ENCODE measurements at places on chromosomes 6 and 20.

- no peak for DNase-seq
These were observed 42.8 kb upstream of the LOC128125822 start for GRCh38 chr6:63529498-63529897.

DNA sequence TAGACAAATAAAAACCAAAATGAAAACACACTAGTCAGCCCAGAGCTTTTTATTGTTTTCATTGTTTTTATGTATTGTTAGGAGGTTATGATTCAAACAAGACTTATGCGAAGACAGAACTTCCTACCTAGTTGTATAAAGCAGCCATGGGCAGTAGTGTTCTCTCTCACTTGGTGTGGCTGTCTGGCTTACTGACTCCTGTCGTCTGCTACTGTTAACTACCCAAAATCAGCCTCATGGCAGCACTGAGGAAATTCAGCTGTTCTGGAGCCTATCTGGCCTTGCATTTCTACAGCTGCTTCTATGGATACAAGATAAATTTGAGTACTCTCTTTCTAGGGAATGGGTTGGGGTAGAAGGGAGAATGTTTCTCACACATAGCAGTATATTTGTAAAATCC, 20.4 kb downstream of the VTA1 start:
- DNase-seq, result no peak

DNA sequence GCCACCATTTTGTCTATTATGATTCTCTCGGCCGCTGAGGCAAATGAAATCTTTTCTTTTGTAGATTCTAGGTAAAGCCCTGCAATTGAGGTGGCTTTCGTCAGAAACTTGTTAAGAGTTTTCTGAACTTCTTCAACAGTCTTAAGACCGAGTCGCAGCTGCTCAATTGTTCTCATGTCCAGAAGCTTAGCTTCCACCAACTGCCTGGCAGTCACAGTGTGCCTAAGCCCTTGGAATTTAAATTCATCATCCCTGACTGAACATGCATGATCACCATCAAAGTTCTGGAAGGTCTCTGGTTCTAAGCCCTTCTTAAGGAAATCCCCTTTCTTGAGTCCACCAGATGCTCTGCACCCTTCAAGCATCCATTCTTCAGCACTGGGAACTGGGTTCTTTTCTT, 25.7 kb downstream of the DST start:
- DNase-seq, result no peak

DNA sequence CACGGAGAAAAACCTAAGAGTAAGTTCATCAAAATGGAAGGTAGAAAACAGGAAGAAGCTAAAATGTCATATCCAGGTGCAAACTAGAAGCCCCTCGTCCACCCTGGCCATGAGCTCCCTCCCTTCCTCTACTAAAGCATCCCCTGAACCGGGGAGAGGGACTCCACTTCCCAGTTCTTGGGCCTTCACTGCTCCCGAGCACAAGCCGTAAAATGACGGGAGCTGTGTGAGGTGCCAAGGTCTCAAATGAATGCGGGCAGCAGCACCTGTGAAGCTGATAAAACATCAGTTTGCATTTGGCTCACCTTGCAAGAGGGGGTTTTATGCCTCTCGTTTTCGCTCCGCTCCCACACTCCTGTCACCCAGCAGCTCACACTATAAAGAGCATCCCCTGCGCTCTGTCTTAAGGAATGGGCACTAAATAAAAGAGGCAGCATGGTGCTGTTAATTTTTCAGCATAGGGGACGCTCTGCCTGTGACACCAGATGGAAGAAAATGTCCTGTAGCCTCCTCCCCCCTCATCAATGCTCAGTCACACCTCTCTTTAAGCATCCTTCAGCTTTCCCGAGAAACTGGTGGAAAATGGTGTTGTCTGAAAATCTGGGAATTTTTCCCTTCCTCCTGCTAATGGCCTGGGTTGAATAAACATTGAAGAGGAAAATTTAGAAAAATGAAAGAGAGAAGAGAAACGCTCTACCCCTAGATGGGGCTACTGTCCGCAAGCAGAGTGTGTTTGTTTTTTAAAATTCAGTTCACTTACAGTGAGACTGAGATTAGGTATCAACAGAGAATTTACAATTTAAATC, 563.0 kb upstream of the AGPAT4 start:
- no peak for DNase-seq

- DNase-seq, result no peak
These were observed at the start of gene JPH2 for GRCh38 chr20:44187054-44187771. JPH2 (minus strand) TSS chr20:44187188; CDS start chr20:44186705, 483 bp downstream.

DNA sequence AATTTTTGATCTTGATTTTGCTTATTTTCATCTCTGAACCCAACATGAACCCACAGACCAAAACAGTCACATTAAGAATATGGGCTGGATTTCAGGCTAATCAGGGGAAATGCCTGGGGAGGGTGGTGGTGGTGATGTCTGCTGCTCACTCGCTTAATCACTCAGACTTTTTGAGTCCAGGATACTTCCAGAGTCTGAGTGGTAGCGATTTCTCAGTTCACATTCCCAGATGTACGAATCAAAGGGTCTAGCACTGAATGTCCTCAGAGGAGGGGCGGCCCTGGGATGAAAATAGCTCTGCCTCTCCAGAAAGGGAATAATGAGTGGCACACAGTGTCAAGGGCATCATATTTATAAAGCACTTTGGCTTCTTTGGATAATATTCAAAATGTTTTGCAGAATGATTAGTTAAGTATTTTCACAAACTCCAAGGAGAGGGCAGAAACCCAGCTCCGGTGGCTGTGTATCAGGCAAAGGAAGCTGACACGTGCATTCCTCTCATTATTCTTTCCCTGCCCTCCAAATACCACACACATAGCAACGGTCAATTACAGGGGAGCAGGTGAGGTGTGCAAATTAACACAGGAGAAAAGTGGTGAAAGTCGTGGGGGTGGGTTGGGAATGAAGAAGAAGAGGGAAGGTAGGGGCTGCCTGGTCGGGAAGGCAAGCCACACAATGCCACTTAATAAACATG, 345.2 kb upstream of the RSPO3 start:
- no peak for DNase-seq

GRCh38 chr6:18154507-18155149, at the start of gene TPMT:
TPMT (minus strand) TSS chr6:18155077; CDS start chr6:18149127, 5,950 bp downstream.
- DNase-seq, result no peak

DNA sequence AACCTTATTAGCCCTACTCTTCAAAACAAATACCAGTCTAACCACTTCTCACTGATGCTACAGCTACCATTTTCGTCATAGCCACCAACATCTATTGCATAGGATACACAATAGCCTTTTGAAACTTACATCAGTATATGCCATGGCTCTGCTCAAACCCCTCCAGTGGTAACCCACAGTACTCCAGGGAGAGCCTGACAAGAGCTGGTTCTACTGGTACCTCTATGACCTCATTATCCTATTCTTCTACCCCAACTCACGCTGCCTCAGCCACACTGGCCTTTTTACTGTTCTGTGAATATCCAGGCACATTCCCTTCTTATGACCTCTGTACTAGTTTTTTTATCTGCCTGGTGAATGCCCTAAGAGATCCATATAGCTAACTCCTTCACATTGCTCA, 157.6 kb downstream of the ARHGAP18 start:
- no peak for DNase-seq

DNA sequence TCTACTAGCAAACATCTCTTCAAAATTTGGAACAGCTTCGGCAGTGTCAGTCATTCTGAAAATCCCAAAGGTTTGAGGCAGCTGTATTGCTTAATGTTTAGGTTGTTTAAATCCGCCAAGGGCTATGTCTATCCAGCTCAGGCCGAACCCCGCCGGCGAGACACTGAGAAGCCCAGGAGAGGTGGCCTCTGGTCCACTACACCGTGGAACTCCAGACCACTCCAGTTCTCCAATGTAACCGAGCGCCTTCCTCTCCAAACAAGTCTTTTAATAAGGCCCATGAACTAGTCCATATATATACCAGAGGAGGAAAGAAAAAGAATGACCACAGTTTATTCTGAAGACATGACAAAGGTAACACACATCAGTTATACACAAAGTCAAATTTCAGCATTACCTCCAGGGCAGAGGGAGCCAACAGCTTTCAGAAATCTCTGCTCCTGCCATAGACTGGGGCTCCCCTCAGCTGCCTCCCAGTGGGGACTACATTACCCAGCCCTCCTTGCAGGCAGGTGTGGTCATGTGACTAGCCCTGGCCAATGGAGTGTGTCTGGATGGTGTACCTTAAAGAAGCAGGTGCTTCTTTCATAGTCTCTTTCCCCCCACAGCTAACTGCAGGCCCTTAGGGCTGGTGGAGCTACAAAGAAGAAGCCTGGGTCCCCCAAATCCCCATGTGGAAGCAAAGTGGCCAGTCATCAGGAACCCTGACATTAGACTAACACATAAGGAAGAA, at the start of gene RAMACL:
Gene RAMACL, minus strand, starts transcription at position 255 of the 733 bp plus-strand sequence. Its CDS starts 201 bp downstream, at position 54.
- DNase-seq, result peak; percentile 30

- DNase-seq, result peak; percentile 60
These were observed 23.7 kb downstream of the ZNF311 start for GRCh38 chr6:28981431-28981832.

GRCh38 chr6:170176898-170177771, 113.7 kb downstream of the DLL1 start:
- no peak for DNase-seq

DNA sequence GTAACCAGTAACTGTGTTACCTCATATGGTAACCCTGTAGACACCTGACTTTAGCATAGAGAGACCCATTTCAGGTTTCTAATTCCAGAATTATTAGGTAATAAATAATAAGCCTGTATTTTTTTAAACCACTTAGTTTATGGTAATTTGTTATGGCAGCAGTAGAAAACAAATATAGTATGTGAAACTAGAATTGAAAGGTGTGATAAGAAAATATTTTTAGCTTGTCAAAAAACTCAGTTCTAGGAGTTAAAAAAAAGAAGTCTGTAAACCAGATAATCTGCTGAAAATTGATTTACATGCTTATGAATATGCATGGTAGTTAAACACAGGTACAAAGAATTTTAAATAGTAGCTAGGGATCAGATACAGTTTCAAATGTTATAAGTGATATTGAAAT, 695.0 kb upstream of the GJE1 start:
- no peak for DNase-seq

GRCh38 chr6:110799189-110799588, 16.1 kb downstream of the CDK19 start:
- DNase-seq, result no peak

- no peak for DNase-seq
These were observed 73.7 kb downstream of the SMLR1 start for GRCh38 chr6:130900913-130901312.

- no peak for DNase-seq
These were observed 9.8 kb downstream of the ZBP1 start for GRCh38 chr20:57610261-57610952.

- DNase-seq, result no peak
These were observed 4.2 kb downstream of the GTPBP2 start for GRCh38 chr6:43624786-43625288.

DNA sequence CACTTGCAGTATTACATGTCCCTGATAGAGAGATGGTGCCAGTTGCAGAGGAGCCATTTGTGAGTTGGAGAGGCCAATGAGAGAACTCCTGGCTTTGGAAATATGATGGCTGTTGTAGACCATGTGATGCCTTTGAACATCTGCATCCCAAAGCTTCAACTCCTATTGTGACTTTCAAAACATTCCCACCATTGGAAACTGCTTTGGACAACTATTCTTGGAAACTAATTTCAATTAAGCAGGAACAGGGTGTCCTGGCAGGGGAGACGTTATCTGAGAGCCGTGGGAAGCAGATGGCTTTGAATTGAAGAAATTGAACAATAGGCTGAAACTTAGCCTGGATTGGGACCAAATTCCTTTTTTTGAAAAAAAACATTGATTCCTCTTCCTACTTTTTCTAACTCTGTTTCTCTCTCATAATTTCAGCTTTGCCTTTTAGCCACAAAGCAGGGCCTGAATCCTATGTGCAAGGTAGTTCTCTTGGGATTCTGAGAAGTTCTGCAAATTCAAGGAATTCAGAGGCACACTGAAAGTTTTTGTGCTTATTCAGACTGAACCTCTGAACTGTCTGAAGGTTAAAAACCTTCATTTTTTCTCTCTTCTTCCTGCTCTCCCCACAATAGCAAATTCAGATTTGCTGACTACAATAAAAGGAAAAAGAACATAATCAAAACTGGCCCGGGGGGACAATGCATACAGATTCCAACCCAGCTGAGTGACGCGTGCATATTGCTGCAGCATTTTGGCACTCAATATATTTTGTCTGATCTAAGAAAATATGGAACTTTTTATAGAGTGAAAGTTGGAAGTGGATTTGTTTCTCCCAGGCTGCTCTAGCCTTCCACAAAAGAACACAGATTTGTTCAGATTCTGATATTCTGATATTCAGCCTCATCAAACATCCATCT, 720.4 kb upstream of the CHD6 start:
- DNase-seq, result no peak

DNA sequence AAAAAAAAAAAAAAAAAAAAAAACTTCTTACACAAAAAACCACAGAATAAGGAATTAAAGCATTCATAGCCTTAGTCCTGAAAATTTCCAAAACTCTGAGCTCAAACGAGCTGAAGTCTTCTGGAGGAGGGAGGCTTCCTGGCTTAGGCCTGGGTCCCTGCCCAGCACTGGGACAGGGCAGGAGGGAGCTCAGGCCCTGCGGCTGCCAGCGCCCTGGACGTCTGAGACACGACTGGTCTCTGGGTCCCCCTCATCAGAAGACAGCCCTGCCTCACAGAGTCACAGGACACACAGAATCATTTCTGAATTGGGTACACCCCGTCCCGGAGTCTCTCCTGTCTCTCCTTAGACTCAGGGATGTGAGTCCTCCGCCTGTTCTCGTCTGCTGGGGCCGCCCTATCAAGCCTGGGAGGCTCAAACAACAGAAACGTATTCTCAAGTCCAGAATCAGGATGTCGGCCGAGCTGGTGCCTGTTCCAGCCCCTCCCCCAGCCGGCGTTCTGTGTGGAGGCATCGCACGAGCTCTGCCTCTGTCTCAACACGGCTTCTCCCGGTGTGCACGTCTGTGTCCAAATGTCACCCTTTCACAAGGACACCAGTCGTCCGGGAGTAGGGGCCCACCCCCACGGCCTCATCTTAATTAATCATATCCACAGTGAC, 39.4 kb downstream of the ZBTB46 start:
- no peak for DNase-seq

DNA sequence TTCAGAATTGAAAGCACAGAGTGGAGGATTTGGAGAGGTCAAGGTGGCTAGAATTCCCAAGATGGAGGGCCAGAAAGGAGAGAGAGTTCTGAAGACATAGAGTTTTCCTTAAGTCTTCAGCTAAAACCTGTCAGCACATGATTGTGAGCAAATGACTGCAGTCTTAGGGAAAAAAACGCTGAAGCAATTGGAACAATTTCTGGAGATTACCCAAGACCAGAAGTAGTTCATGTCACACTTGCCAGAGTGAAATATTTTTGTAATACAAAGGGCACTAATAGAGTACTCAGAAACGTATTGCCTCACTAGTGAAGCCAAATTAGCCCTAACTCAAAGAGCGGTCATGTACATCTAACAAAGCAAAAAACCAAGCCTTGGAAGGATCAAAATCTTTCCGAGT, 541.3 kb upstream of the MARCKS start:
- DNase-seq, result no peak

GRCh38 chr6:144478483-144478882, 193.3 kb downstream of the UTRN start:
- no peak for DNase-seq

GRCh38 chr6:75481936-75482593, 11.5 kb downstream of the FILIP1 start:
- no peak for DNase-seq

GRCh38 chr6:118292558-118292957, 255.5 kb upstream of the PLN start:
- no peak for DNase-seq

All from effector CD4-positive, alpha-beta T cell (primary cell).